ENCODE measurements at places on chromosomes 16 and 17.

DNA sequence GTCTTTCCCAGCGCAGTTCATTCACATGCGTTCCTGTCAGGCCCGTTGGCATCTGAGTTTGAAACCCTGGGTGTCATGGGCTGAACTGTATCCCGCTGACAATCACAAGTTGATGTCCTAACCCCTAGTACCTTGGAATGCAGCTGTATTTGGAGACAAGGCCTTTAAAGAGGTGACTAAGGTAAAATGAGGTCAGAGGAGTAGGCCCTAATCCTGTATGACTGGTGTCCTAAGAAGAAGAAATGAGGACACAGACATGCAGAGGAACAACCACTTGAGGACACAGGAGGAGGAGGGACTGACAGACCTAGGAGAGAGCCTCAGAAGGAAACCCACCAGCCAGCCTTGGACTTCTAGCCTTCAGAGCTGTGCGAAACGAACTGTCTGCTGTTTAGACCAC is 33.1 kb downstream of the TRPV2 start:
- DNase-seq: no peak

DNA sequence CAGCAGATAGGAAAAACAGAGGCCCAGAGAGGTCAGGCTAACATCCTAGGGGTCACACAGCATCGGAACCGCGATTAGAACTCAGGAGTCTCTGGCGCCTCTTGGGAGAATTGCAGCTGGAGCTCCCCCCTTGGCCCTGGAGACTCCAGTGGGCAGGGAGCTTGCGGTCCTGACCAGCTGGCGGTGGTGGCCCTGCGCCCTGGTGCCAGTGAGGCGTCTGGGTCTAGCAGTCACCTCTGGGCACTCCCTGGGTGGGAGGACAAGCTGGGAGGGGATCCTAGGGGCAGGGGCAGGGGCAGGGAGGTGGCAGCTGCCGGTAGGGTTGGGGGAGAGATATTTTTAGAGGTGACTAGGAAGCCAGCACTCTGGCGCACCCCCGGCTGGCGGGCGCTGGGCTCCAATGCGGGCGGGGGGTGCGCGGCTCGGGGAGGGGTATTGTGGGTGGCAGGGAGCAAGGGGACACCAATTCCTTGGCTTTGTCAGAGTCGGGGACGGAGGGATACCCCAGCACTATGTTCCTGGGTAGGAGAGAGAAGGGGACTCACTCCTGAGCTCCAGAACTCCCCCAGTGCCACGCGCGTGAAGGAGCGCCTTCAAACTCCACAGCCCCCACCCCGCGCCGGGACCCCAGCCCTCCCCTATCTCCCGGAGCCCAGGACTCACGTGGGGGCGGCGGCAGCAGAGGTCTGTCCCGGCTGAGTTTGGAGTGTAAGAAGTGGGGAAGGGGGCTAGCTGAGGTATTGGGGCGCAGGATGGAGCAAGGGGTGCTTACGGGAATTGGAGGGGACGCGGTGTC is 584 bp downstream of the PHOSPHO1 start:
- DNase-seq: no peak

DNA sequence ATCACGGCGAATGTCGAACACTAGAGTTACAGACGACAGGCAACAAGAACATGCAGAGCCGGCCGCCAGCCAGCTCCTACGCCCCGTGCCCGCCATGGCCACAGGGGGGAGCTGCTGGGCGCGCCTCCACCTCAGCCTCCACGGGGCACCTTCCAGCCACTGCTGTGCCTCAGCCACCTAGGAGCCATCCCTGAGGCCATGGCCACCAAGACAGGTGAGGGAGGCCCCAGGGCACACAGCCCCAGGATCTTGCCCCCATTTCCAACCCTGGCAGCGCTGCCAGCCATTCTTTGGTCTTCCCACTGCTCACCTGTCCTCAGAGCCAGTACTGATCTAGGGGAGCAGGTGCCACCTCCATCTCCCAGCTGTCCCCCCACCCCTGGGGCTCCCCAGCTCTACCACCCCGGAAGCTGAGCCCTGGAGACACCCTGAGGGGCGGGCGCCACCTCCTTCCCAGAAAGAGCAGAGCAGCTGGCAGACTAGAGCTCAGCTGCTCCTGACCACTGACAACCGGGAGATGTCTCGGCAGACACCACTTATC is 11.8 kb downstream of the GNPTG start:
- peak; percentile 73 for DNase-seq

DNA sequence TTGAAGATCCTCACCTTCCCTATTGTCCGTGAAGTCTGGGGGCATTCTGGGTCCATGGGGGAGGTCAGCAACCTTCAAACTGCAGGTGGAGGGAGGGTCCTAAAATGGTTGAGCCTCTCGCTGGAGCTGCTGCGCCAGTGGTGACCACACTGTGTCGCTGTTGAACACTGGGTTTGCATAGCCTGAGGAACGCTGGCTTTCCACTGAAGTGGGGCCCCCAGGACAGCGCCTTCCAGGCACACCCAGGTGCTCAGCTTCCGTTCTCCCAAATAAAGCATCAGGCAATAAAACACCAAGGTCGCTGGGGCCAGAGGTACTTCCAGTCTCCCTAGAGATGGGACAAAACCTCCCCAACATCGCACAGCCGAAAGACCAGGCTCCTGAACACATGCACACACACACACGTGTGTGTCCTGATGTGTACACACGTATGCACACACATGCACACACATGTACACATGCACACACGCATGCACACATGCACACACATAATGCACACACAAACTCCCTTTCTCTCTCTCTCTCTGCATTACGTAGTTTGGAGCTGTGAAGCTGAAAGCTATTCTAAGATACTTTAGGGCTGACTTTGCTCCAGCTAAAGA is 120.6 kb downstream of the IRF8 start:
- DNase-seq: no peak

DNA sequence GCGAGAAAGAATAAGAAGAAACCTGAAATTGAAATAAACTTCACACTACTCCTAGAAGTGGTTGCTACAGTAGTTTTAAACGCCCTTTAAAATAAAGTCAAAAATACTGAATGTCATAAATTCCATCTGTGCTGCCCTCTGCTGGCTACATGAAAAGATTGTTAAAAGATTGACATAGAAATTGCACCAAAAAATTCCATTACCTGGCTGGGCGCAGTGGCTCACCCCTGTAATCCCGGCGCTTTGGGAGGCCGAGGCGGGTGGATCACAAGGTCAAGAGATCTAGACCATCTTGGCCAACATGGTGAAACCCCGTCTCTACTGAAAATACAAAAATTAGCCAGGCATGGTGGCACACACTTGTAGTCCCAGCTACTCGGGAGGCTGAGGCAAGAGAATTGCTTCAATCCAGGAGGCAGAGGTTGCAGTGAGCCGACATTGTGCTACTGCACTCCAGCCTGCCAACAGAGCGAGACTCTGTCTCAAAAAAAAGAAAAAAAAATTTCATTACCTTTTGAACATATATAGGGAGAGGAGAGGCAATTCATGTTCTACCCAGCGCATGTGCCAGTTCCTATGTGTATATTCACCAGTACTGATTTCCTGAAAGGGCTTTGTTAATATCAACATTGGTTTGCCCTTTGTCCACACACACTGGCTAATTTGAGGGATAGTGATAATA is 36.5 kb downstream of the CYTH1 start:
- peak; percentile 67 for DNase-seq

DNA sequence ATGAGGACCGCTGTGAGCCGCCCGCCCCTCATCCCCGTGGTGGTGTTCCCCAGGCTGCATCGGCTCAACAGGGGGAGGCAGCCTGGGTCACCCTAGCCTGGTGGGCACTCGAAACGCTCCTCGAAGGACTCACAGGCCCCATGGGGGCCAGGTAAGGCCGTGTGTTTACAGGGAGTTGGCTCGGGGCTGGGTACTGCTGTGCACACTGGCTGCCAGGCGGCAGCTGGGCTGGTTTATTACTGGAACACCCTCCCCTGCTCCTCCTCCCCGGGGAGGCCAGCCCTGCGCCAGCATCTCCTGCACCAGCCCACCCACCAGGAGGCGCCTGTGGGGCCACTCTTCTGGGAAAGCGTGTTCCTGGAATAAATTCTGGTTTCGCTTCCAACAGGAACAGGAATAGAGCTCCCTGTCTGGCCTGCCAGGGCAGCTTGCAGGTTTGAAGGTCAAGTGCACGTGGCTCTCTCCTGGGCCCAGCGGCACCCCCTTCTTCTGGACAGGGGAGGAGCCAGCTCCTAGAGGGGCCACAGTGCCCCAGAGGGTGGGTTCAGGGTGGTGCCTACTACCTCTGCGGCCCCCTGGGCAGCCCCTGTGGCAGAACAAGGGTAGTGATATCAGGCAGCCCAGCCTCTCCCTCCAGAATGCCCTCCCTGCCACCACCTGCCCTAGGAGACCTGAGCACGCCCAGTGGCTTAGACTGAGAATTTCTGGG is 11.3 kb downstream of the MCRIP1 start:
- DNase-seq: no peak

- DNase-seq: no peak
Measured at GRCh38 chr16:79083508-79084299, 516.8 kb downstream of the MAF start.

GRCh38 chr17:21288571-21289017 is 4.1 kb downstream of the MAP2K3 start:
- DNase-seq: peak; percentile 31

GRCh38 chr17:28985950-28986713 is 19.7 kb downstream of the SEZ6 start:
- DNase-seq: no peak

- peak; percentile 60 for DNase-seq
Measured at GRCh38 chr17:55348749-55349354, 72.8 kb downstream of the MMD start.

DNA sequence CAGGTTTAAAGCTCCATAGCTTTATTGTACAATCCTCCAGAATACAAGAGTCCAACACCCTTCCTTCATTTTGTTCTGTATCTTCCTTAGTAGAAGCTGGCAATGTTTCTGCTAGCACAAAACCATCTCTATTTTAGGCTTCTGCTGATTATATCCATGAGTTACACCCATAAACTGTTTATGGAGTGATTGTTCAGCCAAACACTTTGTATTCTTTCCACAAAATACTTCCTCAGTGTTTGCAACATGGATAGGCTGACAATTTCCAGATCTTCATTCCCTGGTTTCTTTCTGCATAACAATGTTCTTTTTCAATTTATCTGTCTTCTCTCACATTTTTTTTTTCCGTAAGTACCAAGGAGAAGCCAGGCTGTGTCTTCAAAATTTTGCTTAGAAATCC is 839.9 kb upstream of the CDH8 start:
- DNase-seq: no peak

- DNase-seq: no peak
Measured at GRCh38 chr17:80058311-80058955, 22.0 kb downstream of the CCDC40 start.

DNA sequence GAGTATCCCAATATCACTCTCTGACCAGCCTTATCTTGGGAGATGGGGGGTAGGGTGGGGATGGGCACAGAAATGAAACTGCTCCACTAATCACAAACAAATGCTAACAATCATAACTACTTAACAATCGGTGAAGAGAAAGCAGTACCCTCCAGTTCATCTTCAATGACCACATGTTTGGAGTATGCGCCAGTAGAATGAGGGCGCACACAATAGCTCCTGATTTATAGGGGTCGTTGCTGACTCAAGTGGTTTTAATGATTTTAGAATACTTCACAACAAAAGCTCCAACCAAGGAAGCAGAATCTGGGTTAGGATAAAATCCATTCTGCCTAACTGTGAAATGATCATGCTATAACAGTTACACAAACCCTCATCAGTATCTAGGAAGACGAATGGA is 184.4 kb downstream of the AATF start:
- DNase-seq: no peak

DNA sequence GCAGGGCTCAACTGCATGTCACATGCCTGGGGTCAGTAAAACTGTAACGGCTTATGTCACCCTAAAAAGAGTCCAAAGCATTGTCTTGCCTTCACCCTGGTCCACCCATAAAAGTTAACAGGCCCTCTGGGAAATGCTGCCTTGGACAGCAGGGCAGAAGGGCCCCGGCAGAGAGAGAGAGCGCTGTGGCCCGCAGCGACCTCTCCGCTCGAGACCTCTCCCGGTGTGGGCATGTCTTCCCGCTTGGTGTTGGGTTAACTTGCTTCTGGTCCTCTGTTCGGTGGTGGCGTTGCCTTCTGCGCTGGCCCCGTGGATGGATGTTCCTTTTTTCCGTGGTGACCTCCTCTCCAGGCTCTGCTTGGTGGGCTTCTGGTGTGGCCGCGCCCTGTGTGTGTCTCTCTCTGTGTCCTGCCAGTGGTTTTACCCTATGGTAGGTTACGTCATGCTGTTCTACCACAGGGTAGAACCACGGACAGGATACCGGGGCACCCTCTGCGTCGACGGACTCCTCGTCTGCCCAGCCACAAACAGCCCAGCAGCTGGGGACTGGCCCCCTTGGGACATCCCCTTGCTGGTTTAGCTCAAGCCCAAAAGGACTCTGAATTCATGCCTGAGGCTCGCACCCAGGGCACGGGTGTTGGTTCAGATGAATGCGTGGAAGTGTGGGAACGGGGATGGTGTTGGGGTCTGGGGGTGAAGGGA is 18.3 kb upstream of the CLEC18A start:
- DNase-seq: no peak

DNA sequence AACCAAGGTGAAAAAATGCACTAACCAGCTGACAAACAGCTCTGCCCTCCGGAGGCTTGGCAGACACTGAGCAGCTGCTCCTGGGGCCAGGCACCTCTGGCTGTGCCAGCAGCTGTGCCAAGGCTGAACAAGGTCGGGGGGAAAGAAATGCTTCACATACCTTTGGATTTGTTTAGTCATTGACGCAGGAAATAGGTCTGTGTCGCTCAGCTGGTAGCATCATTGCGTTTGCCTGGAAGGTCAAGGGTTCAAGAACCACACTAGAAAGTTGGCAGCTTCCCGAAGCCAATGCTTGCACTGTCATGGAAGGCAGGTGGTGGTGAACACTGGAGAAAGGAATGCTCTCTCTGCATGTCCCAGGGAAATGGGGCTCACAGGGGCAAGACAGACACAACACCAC is 63.5 kb downstream of the PCTP start:
- DNase-seq: no peak

DNA sequence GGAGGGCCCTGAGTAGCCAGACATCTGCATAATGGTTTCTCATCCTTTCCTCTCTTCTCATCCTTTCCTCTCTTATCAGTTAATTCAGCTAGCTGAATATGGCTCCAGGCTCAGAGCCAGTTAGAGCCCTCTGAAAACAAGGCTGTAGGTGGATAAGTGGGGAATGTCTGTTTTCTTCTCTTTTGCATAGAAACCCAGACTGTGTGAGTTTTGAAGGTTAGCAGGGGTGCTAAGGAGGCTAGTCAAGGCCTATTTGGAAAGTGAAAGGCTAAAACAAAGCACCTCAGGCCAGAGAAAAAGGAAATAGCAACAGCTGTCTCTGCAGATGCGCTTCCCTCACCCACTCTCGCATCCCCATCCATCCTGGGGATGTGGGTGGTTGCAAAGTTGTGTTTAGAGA is 420.9 kb downstream of the SHISA9 start:
- DNase-seq: no peak

Data from CD4-positive, alpha-beta T cell treated with Interleukin-12 subunit alpha and Interleukin-12 subunit beta, for 1 hour (primary cell).